Kidney tubule cell (primary cell): ENCODE measurements at places on chromosomes 2 and 18.

DNA sequence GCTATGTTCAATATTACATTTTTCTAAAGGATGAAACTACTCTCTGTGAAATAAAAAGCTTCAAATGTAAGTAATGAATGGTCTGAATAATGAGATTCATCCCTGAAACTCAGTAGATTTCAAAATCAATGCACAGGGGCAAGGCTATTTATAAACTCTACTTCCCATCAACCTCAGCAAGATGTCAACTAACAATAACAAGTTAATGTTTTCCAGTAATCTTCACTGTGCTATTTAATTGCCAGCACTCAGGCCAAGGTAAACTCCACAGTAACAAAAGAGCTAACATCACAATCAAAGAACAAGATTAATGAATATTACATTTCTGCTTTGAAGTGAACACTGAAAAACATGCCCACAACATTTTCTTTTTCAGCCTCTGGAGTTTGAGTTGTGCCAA lies 144.3 kb upstream of the ZFP36L2 start:
- peak; percentile 22 for DNase-seq

GRCh38 chr2:165674780-165675179 lies 119.3 kb downstream of the GALNT3 start:
- no peak for DNase-seq

- DNase-seq = no peak
Measured at GRCh38 chr2:197090742-197091367, 164.3 kb upstream of the PGAP1 start.

DNA sequence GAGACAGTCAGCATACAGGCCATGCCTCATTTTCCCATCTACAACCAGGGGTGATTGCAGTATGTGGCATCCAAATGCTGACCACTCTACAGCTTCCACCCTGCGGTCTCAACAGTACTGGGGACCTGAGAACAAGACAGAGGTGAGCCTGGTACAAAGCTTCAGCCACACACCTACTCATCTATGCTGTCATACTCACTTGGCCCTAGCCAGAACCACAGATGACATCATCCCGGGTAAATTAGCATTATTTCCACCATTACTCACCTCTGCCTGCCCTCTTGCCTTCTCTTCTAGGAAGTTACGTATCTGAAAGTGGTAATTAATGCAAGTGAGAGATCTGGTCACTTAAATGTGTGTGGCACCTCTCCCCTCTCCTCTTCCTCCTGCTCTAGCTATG lies 208.2 kb upstream of the ARL4C start:
- DNase-seq = peak; percentile 87

DNA sequence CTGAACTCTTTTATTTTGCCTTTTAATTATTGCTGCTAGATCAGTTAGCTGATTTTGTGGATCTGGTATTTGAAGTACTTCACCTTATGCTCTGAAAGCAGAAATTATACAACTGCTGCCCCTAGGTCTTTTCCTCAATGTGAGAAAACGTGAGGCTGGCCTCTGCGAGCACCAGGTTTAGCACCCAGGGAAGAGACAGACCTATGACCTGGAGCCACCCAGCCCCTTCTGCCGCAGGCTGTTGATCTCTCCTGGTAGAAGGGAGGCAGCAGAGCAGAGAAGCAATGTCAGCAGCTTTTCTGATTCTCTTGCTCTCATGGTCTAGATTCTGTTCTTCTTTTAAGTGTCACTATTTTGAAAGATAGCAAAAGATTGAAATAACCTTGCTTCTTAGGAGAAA lies 19.9 kb downstream of the TRAPPC12 start:
- DNase-seq = no peak

DNA sequence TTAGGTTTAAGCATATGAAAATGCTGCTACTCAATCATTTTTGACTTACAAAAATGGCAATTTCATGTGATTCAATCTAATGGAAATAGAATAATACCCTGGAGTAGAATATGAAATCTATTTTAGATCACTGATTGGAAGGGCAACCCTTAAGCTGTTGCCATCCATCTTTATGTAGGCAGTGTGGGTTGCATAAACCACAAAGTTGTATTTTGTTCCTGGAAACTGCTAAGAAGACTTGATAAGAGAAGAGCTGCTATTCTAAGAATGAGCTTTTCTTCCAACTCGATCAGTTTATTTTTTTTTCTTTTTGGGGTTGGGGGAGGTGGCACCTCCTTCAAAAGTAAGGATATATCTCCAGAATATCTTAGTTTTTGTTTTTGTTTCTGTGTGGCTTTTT lies 60.2 kb downstream of the CAVIN2 start:
- DNase-seq = no peak

- DNase-seq = no peak
Measured at GRCh38 chr18:24234850-24235418, 96.1 kb downstream of the CABYR start.

- peak; percentile 80 for DNase-seq
Measured at GRCh38 chr2:99139003-99139402, 2.5 kb upstream of the C2orf15 start.

- no peak for DNase-seq
Measured at GRCh38 chr2:61924895-61925663, 19.6 kb downstream of the COMMD1 start.

GRCh38 chr2:240524963-240525718 lies 32.6 kb downstream of the ANKMY1 start:
- no peak for DNase-seq

DNA sequence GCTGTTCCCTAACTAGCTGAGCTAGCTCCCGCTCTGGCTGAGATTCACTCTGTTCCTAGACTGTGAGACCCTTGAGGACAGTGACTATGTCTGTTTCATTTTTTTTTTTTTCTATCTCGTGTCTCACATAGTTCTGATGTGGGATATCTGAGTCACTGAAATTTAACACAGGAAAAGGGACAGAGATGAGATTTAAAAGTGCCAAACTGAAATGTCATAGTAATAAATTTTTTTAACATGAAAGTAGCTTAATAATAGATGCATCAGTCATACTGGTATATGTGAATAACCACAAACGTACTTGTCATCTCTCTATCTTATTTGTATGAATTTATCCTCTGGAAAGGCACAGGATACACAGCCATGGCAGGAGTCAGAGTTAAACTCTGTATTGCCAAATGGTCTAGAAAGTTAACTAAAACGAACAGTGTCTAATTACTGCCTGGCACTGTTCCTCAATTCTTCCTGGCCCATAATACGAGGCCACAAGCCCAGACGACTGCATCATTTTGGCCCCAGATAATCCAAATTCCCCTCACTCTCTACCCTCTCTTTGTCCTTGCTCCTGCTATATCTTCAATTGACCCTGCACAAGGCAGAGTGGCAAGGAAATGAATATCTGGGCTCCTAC lies 87.5 kb downstream of the SATB2 start:
- DNase-seq = peak; percentile 1

DNA sequence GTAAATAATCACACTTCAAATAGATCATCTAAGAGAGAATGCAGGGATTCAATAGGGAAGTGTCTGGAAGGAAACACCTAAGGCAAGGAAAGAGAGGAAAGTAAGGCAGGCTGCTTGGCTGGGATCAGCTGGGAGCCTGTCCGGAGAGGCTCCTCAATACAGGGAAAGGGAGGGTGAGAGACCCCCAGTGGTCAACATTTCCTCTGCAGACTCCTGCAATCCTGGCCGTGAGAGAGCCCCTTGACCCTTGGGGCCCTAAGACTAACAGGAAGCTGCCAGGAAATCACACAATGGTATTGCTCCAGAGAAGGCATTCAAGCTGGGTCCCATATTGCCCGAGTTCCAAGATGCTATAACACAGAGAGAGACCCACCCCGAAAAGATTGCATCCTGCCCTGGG lies 549.4 kb downstream of the NYAP2 start:
- no peak for DNase-seq

GRCh38 chr18:23126376-23127056 lies 8.8 kb upstream of the CABLES1 start:
- no peak for DNase-seq

DNA sequence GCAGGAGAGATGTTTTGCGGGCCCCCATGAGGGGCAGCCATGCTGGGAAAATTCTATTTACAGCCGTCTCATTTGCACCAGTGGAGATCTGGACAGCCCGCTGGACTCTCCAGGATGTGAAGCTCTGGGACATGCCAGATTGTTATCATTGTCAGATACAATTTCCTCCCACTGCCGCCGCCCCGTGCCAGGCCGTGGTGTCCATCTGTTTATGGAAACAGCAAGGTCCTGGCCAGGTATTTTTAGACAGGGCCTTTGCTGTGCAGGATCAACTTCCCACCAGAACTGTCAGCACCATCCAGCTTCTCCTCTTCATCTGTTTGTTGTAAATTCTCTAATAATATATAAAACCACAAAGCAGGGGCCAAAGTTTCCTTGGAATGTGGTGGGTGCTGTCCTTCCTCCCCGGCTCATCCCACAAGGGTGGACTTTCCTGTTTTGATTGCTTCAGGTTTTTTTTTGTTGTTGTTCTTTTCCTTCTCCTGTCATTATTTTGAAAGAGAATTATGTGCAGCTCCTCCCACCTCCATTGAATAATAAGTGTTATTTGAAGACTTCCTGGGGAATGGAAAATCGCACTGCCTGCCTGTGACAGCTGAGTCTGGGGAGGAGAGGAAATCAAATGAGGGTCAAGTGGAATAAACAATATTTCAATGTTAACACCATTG lies 398.1 kb downstream of the TNS1 start:
- DNase-seq = no peak

GRCh38 chr2:160224060-160224459 lies 24.0 kb upstream of the ITGB6 start:
- peak; percentile 99 for DNase-seq

DNA sequence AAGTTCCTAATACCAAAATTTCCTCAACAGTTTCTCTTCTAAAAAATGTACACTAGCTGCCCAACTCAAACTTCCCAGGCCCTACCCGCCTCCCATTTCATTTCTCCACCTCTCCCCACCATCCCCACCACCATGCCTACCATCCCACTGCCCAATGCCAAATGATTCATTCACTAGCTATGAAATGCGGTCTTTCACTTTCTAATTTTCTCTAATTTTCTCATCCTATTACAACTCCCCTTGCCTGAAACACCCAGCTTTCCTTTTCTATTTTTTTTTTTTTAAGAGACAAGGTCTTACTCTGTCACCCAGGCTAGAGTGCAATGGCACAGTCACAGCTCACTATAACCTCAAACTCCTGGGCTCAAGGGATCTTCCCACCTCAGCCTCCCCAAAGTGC lies 38.4 kb downstream of the KIDINS220 start:
- no peak for DNase-seq

DNA sequence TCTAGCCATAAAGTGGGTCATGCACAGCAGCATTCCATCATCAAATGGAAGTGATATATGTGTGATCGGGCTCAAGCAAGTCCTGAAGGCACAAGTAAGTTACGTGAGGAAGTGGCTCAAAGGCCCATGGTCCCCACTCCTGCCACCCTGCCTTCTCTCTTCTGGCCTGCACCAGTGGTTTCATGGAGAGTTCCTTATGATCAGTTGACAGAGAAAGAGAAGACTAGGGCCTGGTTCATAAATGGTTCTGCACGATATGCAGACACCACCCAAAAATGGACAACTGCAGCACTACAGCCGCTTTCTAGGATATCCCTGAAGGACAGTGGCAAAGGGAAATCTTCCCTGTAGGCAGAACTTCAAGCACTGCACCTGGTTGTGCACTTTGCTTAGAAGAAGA lies 412.6 kb upstream of the SMIM21 start:
- no peak for DNase-seq

DNA sequence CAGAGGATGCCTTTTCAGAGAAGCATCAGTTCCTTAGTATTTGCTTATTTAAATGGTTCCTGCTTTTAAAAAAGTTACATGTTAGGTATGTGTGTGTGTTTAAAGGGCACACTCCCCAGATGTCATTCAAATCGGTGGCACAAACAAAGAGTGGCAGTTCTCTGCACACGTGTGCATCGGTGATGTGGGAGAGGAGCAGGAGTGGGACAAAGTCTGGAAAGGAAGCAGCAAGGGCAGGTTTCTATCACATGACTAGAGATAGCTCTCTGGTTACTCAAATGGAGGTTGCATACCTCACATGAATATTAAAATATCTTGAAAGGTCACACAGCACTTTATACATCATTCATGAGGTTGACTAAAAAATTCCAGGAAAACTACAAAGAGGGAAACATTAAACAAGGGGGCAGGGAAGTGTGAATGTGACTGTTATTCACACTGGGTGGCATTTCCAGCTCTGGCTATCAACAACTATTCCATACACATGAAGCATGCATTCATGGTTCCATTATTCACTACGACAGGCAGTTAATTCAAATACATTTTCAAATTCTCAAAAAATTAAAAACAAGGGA lies 64.7 kb downstream of the SEPTIN10 start:
- DNase-seq = peak; percentile 81

- no peak for DNase-seq
Measured at GRCh38 chr18:49491534-49491856, 4.5 kb upstream of the C18orf32 start.

DNA sequence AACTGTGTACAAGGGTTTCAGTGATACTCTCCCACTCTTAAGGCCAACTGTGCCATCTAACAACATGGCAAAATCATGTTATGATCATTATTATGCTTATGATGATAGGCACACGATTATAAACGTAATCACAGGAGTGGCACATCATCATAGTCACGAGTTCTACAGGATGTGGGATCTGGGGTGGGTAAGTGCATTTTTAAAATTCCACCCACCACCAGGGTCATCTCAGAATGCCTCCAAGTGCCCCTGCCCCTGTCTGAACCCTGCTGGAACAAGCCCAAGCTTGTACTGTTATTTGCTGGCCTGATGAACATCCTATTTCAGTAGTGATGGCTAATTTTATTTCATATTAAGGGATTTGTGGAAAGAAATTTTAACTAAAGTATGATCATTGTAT lies 117.8 kb downstream of the PTPRM start:
- peak; percentile 55 for DNase-seq

GRCh38 chr2:98805412-98806171 lies 74.7 kb upstream of the MGAT4A start:
- DNase-seq = peak; percentile 44

DNA sequence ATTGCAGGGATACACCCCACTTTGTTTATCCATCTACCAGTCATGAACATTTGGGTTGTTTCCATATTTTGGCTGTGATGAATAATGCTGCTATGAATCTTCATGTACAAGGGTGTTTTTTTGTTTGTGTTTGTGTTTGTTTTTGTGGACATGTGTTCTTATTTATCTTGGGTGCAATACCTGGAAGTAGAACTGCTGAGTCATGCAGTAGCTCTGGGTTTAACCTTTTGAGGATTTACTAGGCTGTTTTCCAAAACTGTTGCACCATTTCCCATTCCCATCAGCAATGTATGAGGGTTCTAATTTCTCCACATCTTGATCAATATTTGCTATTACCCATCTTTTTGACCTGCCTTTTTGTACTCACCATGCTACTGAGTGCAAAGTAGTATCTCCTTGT lies 140.0 kb upstream of the CYP1B1 start:
- no peak for DNase-seq
